ENCODE measurements at places on chromosomes 11 and 22.

GRCh38 chr11:95413021-95413420, 182.0 kb upstream of the SESN3 start:
- DNase-seq: no peak

DNA sequence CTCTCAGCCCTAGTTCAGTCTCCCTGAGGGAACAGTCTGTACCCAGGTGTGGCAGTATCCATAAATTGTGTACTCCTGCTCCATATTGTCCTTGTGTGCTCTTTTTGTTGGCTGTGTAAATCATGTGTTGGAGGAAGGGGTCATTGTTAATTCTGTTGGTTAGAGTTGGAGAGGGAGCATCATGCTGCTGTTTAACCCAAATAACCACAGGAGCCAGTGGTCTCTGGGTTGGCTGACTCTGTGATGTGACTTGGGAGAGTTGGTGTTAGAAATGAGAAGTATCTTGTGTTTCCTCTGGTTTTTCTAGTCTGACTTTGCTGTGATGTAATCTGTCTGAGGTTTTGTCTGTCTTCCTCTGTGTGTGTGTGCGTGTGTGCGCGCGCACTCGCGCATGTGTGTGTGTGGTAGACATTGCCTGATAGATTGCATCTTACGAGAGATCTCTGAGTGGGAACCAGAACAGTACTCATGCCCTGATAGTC, 30.5 kb downstream of the CTNND1 start:
- no peak for DNase-seq

DNA sequence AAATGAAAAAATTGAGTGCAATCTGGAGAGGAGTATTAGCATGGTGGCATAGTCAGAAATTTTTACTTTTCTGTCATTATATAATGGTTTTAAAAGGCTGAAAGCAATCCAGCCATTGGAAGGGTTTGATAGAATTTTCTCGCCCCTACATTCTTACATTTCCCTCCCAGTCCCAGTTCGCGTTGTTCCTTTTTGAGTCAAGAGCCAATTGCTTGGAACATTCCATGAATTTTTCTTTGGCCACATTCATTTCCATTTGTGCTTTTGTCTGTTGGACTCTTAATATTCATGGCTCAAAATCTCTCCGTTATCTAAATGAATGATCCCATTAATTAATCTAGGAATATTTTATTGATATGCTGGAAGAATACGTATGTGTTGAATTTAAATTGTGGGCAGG, 66.0 kb downstream of the GRK3 start:
- DNase-seq: no peak

- no peak for DNase-seq
Observed at GRCh38 chr11:72520815-72521214, 86.5 kb upstream of the CLPB start.

DNA sequence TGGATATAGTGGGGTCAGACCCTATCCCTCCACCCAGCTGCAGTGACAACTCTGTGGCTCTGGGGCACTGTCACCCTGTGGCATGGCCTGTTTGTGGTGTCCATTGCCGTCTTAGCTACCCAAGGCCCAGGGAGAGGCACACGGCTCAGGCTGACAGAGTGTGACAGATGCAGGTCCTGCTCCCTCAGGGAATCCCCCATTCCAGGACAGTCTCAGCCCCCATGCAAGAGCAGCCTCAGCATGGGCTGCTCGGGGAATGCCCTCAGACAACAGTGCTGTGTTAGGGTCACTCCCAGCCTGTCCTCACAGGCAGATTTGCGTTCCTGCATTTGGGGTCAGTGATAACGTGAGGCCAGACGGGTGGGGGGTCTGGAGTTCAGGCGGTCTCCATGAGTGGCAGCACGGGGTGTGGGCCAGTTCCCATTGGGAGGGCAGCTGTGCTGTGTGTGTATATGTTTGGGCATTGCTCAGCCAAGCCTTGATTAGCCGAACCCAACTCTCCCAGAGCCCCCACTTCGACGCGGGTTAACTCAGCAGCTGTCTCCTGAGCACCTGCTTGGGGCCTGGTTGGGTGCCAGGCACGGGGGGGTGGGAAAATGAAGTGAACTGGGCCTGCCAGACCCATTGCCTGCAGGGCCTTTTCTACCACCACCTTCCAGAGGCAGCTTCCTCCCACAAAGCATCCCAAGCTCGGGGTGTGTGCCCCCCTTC, 5.3 kb upstream of the KCNQ1OT1 start:
- DNase-seq: no peak

DNA sequence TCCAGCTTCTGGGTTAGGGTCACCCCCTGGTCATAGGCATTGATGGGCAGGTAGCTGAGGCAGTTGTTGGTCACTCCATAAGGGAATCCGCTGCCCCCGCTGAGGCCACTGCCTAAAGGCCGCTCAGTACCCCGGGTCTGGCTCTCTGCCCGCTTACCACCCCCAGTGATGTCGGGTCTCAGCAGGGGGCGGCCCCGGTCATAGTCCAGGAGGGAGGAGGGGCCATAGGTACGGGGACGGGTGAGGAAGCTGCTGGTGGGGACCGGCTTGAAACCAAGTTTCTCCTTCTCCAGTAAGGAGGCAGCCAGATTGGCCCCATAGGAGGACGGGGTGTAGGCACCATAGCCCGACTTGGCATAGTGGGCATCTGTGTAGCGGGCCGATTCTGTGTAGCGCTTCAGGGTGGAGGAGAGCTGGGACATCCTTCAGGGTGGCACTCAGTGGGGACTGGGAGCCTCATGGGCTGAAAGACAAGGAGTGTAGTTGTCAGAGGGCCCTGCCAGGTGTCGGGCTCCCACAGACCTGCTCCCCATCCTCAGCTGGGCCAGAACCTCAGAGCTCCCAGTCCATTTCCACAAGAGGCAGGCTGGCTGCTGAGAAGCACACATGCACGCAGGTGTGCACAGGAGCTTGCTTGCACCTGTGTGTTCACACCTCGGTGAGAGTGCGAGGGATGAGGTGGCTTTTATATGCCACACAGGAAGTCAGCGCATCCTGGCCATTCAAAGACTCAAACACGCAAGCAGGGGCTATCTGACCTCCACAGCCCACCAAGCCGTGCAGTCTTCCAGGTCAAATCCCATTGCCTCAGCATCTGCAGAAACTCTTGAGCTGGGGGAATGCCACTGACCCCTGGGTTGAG, 8.2 kb downstream of the USP2 start:
- no peak for DNase-seq

DNA sequence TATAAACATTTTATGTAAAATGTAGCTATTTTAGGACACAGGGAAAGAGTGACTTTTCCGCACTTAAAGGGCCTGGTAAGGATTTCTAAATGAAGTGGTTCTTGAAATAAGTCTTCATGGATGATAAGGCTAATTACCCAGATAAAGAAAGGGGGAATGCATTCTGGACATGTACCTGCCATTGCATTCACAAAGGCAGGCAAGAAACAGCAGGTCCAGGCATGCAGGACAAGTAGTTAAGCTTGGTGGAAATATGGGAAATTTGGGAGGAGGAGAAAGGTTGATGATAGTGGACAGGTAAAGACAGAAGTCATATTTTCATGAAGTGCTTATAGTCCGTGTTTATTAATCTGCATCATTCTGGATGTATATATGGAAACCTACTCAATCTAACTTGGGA, 621.2 kb downstream of the NTM start:
- no peak for DNase-seq

- no peak for DNase-seq
Observed at GRCh38 chr22:31695423-31695822, 33.4 kb upstream of the PISD start.

- DNase-seq: no peak
Observed at GRCh38 chr22:47919001-47919441, 1156.6 kb downstream of the TBC1D22A start.

DNA sequence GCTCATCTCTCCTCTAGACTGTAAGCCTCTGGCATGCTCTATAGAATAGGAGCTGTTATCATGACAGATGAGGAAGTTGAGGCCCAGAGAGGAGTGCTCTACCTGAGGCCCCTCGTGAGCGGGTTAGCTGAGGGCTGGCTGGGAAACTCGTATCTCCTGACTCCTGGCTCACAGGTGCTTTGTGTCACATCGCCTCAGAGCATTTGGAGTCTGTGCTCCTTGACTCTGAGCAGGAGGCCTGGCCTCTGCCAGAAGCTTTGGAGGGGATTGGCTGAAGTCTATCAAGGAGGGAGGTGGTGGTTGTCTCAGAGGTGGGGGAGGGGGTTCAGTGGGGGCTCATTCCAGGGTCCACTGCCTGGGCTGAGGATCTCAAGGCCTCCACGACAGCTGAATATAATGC, 7.4 kb downstream of the KCNC1 start:
- no peak for DNase-seq

- no peak for DNase-seq
Observed at GRCh38 chr11:114280696-114281095, 15.5 kb upstream of the NNMT start.

DNA sequence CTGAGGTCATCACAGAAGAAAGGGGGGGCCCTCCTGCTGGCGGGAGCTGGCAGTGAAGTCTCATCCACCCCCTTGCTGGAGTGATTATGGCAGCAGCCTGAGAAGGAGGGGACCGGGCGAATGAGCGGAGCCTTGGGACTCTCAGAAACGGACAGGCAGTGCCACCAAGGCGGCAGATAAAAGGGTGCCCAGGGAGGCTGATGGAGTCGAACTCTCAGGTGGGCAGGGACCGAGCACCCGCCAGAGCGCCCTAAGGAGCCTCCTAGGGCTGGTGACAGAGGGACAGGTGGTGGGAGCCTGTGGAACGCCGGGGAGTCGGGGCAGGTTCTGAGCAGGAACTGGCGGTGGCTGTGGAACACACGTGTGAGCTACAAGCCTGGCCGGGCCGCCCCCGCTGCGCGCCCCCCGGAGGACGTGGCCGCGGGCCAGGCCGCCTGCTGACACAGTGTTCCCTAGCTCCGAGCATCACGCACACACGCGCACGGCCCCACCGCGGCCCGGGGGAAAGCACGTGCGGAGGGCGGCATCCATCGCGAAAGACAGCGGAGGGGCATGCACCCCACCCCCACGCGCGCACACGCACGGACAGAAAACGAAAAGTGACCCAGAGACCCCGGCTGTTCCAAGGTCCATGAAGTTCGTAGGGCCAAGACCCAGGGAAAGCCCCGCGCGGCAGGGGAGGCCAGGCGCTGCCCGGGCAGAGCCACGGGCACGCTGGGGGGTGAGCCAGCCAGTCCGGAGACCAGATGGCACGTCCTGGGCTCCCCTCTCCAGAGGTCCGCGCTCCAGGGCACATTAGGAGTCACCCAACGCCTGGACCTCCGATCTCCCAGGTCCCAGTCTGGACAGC, 1.0 kb downstream of the VWCE start:
- DNase-seq: peak; percentile 75

DNA sequence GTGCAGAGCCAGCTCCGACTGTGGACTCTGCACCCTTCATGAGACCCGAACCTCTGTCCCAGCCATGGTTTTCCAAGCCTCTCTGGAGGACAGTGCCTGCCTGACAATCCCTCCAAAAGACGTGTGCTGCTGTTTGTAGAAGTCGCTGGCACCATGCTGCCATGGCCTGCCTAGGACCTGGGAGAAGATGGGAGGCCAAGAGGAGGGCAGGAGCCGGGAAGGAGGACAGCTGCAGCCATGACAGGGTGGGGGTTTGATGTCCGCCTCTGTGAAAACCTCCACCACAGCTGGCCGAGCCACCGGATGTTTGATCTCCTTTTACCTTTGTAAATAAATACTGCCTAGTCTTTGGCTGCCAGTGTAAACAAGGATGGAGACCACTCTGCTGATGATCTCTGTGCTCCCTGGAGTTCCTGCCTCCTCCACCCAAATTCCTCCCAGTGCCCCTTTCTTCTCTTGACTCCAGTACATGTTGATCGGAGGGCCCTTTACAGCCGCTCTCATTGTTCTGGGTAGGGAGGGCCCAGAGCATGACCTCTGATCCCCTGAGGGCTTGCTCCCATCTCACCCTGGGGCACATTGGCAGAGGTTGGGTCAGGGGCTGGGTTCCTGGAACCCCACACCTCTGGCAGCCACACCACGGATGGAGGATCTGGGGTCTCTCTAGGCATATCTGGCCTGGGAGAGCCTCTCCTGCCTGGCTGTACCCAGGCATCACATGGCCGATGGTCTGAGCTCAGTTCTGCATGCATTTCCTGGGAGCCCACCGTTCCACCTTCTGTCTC, 66.9 kb downstream of the BCR start:
- DNase-seq: no peak

GRCh38 chr22:36475341-36475740, 6.1 kb downstream of the TXN2 start:
- no peak for DNase-seq

GRCh38 chr22:37383341-37383740, 43.9 kb downstream of the ELFN2 start:
- DNase-seq: no peak

DNA sequence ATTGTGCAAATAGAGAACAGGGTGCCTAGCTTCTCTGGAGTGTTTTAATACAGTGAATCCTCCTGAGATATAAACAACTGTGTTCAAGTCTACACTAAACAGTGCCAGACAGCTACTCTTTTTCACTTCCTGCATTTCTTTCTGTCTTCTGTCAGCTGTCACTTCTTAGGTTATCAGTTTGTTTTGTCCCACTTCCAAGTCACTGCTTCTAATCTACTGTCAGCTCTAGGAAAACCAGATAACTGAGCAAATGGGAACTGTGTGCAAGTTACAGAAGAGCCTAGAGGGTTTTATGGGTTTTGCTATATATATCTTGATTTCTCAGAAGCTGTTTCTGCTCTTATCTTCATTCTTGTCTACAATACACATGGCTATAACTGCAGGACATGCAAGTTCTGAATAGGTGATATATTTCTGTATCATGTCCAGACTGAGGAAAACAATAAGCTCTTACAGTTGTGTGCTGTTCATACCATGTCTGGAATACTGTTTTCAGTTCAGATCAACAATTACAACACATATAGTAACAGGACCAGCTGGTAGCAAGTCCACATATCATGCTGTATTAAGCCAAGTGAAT, 5.8 kb downstream of the PITPNB start:
- no peak for DNase-seq

GRCh38 chr11:10351765-10352641, 47.1 kb downstream of the ADM start:
- DNase-seq: no peak

DNA sequence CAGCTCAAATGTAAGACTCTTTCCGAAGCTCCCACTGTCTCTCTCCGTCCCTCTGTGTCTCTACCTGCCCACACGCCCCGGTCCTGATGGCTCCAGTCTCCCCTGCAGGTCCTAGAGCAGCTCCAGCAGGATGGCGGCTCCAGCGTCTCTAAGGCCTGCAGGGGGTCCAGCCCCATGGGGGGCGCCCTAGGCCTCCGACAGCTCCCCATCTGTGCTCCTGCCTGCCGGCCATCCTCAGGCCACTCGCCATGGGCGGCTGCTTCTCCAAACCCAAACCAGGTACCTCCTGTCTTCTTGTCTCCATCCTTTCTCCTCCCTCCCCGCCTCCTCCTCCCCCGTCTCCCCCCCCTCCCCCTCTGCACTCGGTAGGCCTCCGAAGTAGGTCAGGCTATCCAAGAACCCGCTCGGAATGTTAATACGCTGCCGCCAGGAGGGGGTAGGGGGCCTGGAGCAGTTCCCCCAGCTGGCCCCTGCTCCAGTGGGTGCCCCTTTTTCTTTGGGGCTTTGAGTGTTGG, 699 bp downstream of the AIFM3 start:
- DNase-seq: no peak

DNA sequence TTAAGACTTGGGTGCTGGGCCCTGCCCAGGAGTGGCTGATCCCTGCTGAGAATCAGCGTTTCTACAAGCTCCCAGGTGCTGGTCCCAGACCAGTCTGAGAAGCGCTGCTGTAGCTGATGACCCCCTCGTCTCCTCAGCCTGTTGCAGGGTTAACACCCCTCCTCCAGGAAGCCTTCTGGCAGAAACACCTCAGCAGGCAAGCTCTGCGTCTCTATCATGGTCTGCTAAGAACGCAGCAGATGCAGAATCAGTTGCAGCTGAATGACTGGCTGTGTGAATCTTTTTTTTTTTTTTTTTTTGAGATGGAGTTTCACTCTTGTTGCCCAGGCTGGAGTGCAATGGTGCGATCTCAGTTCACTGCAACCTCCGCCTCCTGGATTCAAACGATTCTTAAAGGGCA, 132.5 kb downstream of the CACNA1I start:
- no peak for DNase-seq
